ENCODE measurements at places on chromosomes 12 and 14. TPM values are rescaled to one million over a fixed set of nuclear protein-coding genes. Genes with fewer than 3 reads are reported as not detected.

Gene NTF3
- 1.5 TPM for polyA plus RNA-seq

Gene USP44
- polyA plus RNA-seq = 0.73 TPM

Gene RAB21
- polyA plus RNA-seq = 37.6 TPM

Gene SLCO1B1
- polyA plus RNA-seq = not detected

Gene GPR132
- 0.35 TPM for polyA plus RNA-seq

Gene ESPL1
- polyA plus RNA-seq = 0.29 TPM

Gene AJUBA
- 5.3 TPM for polyA plus RNA-seq

Gene OR6C75
- polyA plus RNA-seq = not detected
